ENCODE measurements at places on chromosomes 4 and X. TPM values are rescaled to one million over a fixed set of nuclear protein-coding genes. Genes with fewer than 3 reads are reported as not detected.

Gene EFNB1
- 78.9 TPM for total RNA-seq

DNA sequence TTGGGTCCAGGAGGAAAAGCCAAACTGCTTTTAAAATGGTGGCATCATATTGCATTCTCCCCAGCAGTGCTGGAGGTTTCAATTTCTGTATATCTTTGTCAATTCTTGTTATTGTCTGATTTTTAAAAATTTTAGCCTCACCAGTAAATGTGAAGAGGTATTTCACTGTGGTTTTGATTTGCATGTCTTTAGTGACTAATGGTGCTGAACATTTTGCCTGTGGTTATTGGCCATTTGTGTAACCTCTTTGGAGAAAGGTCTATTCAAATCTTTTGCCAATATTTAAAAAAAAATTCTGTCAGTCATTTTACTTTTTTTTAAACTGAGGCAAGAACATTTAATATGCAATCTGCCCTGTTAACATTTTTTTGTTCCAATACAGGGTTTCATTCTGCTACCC lies 322.1 kb downstream of the TLL1 start:
- no peak for DNase-seq

DNA sequence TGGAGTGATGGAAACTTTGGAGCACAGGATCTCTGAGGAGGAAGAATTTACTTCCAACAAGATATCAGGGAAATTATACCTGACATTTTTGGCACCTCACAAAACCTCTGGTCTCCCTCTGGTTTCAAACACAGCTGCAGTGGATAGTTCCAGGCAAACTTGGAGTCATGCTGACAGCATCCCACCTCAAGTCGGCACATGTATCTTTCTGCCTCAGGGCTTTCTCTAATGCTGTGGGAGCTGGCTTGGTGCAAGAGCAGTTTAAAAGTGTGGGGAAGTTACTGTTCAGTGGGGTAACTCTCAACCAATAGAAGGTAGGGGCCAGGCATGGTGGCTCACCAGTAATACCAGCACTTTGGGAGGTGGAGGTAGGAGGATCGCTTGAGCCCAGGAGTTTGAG lies 207.1 kb upstream of the NHS start:
- DNase-seq, result no peak

DNA sequence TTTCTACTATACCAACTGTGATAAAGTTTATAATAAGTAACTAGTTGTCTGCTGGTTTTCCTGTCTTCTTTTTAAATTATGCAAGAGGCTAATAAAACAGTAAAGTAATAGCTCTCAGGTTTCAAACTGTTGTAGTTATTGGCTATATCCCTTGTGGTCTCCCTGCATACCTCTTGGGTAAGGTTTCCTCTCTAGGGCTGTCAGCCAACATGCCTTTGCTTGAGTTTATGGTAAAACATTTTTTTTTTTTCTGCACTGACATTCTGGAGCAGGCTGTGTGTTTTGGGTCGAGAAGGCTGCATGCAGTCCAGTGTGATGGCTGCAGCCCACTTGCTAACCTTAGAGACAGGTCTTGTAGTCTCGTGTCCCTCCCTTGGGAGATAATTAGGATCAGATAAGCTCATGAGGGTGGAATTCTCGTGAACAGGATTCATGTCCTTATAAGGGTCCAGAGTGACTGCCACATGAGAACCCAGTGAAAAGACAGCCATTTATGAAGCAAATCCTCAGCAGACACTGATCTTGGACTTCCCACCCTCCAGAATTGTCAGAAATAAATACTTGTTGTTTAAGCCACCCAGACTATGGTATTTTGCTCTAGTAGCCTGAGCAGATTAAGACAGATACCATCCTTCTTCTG lies 831.2 kb downstream of the CCSER1 start:
- no peak for DNase-seq

Gene MYOZ2
- 0.29 TPM for total RNA-seq

- DNase-seq, result no peak
These were observed 7.6 kb downstream of the SLC2A9 start for GRCh38 chr4:10013722-10014121.

DNA sequence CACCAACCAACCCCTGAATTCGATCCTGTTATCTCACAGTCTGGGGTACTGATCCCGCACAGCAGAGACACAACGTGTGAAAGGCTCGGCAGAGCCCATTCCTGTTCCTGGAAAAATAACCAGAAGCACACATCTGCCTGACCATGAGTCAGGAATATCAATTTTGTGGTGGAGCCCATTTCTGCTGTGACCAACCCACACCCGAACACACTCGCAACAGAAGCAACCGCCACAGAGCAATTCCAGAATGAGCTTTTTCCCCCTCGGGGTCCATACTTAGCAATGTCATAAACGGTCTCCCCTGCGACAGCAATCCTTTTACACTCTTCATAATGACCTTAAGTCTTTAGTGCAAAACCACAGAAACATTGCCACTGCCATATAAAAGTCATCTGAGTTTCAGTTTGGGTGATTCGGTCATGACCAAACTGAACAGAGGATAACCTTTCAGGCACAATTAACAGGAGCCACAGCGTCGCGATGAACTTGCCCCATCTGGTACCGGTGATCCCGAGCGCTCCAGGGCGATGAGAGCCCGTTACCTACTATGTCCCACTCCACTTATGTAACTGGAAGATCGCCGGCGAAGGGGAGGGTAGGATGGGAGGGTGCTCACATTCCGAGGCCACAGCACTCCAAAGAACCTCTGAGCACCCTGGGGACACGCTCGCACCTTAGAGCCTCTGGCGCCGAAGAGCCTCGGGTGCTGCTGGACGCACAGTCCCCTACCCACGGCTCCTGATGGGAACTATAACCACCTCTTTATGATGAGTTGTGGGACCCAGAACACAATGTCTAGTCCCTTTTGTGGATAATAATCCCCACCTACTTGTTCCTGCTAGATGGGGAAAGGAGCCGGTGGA lies 1.1 kb downstream of the MECP2 start:
- DNase-seq, result no peak

GRCh38 chr4:156677131-156677531 lies 294.5 kb downstream of the PDGFC start:
- no peak for DNase-seq

- no peak for DNase-seq
These were observed 20.7 kb upstream of the PROM1 start for GRCh38 chr4:16104520-16104919.

Gene PDZD4
- total RNA-seq, result 2.5 TPM

DNA sequence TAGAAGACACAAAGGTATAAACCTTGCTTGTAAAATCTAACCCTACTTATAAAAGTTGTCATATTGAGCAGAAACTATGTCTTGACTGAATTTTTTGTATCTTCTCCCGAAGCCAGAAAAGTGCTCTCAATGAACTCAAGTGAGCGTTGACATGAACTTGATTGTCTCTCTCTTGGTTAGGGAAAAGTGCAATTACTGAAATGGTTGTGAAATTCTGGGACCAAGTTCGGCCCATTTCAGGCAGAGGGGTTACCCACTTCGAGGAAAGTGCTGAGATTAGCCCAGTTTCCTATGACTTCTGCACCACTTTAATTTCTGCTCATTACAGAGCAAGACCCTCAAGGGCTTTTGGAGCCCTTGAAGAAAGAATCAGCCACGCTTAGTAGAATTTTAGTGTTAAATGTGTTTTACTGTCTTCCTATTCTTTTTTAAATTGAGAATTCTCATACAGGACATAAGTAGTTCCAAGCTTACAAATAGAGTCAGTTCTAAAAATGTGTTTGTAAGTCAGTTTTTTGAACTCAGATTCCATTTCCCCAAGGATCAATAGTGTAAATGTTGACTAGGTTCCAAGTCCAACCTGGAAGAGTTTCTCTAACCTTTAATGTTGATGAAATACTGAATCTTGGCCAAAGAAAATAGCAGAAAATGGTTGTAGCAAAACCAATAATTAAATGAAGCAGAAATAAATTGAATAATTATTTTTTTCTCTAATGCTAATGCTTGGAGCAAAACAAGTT lies 125.7 kb upstream of the ACSL4 start:
- DNase-seq, result no peak

- DNase-seq, result no peak
These were observed 85.0 kb upstream of the CPEB2 start for GRCh38 chr4:14917298-14917633.

- DNase-seq, result no peak
These were observed 104.2 kb upstream of the SORBS2 start for GRCh38 chr4:185916231-185916630.

GRCh38 chrX:114959729-114960128 lies 57.7 kb downstream of the IL13RA2 start:
- no peak for DNase-seq

All from mesenteric fat pad (tissue), 1 donor.